GM06990 (cell line): ENCODE measurements at places on chromosomes 3 and 15.

DNA sequence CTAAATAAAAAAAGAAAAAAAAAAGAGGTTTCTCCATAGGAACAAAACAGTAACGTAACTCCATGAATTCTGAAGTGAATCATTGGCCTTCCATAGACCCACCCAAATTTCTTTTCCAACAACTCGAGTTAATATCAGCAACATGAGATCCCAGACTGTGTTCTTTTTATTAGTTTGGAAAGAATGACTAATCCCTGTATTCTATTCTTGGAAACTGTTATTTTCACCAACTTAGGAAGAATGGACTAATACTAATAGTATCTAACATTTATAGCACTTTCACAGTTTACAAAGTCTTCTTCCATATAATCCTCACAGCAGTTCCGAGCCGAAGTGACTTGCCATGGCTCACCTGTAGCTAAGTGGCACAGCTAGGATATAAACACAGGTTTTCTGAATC is 72.7 kb upstream of the SLC4A7 start:
- no peak for DNase-seq

DNA sequence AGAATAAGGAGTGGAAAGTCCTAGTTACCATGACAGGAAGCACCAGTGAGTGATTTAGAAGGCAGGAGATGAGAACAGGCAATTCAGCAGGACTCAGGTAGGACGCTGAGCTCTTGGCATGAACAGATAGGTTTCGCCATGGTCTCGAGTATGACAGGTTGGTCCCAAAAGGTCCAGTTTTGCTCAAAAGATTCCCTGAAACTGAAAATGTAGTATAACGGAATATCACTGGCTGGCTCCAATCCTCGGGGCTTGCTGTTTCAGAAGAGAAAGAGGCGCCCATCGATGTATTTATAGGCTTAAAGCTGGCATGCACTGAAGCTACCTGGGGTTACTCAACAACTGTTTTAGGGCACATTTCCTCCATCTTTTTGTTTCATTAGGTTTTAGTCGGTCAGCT is 59.2 kb downstream of the SRGAP3 start:
- DNase-seq = no peak

DNA sequence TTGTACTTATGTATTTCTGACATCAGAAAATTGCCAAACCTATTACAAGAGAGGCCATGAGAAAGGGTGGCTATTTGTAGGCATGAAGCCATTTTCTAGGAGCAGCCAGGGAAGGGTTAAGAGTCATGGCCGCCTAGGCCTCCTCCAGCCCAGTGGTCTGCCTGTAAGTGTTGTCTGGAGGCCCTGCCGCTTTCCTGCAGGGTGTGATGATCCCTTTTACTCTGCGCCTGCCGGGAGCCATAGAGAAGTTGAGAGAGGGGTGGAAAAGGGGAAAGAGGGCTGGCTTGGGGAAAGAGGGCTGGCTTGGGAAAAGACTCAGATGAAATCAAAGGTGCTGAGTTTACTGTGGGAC is 29.1 kb upstream of the KCTD6 start:
- DNase-seq = no peak

DNA sequence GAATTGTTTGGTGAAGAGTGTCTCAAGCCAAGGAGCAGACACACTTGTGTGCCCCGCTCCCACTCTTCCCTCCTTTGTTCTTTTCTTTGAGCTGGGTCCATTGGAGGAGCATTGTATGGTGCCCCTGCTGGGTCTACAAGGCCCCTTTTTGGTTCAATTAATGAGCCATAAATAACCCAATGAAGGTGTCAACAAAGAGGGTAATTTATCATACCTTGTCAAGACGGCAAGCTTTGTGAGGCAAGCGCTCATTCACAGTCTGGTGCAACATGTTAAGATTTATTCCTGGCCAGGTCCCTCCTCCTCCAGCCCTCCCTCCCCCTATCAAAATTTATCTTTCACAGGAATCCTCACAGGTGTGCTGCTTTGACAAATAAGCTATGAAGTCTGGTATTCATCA is 300.1 kb downstream of the RORA start:
- no peak for DNase-seq

DNA sequence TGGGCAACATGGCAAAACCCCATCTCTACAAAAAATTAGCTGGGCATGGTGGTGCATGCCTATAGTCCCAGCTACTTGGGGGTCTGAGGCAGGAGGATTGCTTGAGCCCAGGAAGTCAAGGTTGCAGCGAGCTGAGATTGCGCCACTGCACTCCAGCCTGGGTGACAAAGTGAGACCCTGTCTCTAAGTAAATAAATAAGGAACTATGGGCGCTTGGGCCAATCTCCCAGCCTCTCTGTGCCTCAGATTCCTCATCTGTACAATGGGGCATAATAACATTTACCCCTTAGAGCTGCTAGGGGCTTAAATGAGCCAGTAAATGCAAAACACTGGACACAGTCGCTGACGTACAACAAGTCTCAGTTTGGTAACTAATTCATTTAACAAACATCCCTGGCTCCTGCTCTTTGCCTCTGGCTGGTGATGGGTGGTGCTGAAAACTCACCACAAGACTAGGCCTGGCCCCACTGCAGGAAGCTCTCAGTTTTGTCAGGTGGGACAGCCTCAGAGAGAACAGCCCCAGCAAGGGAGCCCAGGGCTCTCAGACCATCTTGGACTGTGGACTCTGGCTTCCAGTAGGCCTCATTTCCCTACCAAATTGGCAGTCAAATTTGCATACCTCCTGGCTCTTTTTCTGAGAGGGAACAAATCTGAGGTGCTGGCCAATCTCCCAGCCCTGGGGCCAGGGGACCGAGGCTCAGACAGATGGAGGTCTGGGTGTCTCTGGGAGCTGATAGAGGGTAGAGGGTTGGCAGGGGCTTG is 6.4 kb upstream of the TBC1D2B start:
- no peak for DNase-seq

- no peak for DNase-seq
Observed at GRCh38 chr15:25763331-25763751, 99.8 kb downstream of the ATP10A start.

DNA sequence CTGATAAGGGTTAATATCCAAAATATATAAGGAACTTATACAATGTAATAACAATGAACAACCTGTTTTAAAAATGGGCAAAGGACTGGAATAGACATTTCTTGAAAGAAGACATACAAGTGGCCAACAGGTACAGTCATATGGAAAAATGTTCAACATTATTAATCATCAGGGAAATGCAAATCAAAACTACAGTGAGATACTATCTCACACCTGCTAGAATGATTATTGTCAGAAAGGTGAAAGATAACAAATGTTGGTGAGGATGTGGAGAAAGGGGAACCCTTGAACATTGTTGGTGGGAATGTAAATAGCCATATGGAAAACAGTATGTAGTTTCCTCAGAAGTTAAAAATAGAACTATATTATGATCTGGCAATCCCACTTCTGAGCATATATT is 20.4 kb downstream of the GOLM2 start:
- DNase-seq = peak; percentile 35

DNA sequence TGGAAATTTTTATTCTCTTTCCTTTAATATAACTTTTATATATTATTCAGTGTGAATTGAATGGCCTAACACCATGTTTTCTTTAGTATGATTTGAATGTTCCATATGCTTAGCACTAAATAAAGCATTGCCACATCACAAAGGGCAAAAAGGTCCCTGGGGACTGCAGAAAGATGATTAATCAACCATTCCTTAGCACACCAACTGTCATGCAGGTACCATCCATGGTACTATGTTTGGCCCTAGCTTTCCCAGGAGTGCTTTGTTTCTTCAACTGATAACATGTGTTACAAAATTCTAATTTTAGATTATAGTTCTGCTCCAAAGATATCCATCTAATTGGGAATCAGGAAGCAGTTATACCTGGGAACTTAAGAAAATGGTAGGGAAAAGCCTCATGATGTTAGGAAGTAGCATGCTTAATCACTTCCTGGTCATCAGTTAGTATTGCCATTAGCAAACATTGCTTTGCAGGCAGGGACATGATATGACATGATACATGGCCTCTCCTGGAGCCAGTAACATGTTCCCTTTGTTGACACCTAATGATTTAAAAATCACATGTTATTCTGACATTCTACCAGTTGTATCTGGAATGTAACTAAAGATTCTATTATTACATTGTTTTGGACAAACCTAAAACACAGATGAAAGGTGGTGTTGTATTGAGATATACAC is 712.6 kb upstream of the GBE1 start:
- no peak for DNase-seq

- no peak for DNase-seq
Observed at GRCh38 chr3:17605032-17605431, 137.4 kb downstream of the TBC1D5 start.

- no peak for DNase-seq
Observed at GRCh38 chr15:57092252-57092651, 173.8 kb downstream of the TCF12 start.

- DNase-seq = no peak
Observed at GRCh38 chr3:147411815-147412241, 2.7 kb downstream of the ZIC1 start.

DNA sequence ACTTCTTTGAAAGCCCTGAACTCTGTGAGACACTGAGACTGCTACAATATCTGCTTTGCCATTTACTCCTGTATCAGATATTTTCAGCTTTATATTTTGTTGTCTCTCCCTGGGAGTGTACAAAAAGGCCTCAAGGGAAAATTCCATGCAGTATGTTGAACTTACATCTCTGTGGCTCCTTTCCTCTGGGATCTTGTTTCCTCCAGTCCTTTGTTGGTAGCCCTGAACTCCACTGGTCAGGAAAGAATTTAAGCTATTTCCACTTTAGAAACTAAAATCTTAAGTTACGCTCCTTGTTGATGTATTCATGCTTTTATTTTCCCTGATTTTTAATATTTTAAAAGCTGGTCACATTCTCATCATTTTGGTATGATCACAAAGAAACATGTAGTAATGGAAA is 277.9 kb downstream of the FHIT start:
- DNase-seq = no peak

DNA sequence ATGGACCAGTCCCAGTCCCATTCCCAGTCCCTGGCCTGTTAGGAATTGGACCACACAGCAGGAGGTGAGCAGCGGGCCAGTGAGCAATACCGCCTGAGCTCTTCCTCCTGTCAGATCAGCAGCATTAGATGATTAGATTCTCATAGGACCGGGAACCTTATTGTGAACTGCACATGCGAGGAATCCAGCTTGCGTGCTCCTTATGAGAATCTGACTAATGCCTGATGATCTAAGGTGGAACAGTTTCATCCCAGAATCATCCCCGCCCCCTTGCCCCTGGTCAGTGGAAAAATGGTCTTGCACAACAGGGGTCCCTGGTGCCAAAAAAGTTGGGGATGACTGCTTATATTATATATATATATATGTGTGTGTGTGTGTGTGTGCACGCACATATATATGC is 63.1 kb downstream of the IFT57 start:
- no peak for DNase-seq

DNA sequence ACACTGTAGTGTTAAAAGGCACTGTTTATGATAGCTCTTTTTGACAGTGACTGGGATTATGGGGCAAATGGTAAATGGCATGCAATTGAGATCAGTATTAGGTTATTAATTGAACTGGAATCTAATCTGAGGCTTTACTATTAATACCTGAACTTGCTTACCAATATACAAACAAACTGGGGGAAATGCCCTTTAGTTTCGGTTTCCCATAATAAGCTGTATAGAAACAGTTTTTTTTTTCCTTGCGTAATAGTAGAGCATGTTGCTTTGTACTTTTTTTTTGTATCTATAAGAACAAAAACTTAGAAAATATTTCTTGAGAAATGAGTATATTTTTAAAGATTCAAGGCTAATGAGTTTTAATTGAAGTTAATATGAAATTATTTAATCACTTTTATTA is 95.0 kb downstream of the FNDC3B start:
- peak; percentile 69 for DNase-seq

GRCh38 chr15:73254598-73254997 is 114.2 kb downstream of the HCN4 start:
- DNase-seq = no peak

- peak; percentile 47 for DNase-seq
Observed at GRCh38 chr15:96053031-96053780, 277.3 kb upstream of the NR2F2 start.

DNA sequence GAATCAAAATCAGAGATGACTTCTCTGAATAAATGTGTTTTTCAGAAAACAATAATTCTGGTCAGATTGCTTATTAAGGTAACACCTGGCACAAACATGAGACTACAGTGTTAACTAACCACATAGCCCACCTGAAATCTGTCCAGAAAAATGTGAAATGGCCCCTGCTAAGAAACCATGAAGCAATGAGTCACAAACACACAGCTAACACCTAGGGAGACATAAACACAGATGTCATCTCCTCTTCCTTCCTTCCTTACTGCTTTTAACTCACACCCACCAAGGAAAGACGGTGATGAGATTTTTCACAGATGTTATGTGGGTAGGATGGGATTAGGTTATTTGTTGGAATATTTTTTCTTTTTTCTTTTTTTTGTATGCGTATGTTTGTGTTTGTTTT is 315.0 kb upstream of the STAC start:
- no peak for DNase-seq

DNA sequence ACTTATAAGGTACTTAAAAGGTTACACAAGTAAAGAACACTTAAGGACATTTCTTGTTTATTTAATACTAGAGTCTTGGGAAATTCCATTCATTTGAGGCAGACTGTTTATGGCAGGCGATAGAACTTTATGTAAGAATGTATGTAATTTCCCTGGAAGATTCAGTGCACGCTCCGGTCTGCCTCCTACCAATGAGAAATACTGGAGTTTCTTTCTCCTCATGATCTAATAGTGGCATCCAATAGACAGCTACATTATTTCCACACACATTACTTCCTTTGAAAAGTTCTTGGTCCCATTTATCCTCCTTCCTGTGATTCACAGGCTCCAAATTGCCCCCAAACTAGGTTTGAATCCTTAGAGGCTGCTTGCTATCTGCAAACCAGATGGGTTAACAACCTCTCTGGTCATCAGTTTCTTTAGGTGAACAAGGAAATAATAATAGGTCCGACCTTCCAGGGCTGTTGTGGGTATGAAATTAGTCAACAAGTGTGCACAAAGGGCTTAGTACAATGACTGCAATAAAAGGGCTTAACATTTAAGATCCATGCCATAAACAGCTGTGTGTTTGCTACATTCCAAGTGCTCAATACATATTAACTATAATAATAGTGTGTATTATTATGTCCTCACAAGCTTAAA is 30.7 kb downstream of the EIF4E3 start:
- no peak for DNase-seq

GRCh38 chr3:152703245-152703890 is 131.6 kb upstream of the P2RY1 start:
- DNase-seq = no peak

- DNase-seq = no peak
Observed at GRCh38 chr3:190182418-190183043, 61.8 kb upstream of the P3H2 start.

DNA sequence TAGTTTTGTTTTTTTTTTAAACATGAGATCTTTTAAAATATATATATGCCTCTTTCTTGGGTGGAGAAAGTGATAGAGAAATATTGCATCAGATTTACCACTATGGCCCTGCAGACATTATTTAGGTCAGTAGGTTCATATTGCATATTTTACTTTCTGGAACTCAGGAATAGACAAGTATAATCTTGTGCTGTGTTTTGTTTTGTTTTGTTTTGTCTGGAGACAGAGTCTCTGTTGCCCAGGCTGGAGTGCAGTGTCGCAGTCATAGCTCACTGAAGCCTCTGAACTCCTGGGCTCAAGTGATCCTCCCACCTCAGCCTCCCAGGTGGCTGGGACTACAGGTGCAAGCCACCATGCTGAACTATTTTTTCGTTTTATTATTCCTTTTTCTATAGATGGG is 21.5 kb upstream of the DUT start:
- no peak for DNase-seq
